ENCODE measurements at places on chromosomes 4 and X.

- H3K4me3 ChIP-seq, result peak within 1 kb of the TSS; percentile 90
- peaks cover 7% of the 10 kb centered on the region for H3K27me3 ChIP-seq
- H3K4me1 ChIP-seq, result peaks cover 45% of the 10 kb centered on the region
- peak within 1 kb of the TSS; percentile 95 for H3K27ac ChIP-seq
These were observed at the start of gene BMP2K for GRCh38 chr4:78776079-78776728. Gene BMP2K, plus strand, starts transcription at chr4:78776350. Its CDS starts 194 bp downstream, at chr4:78776544.

DNA sequence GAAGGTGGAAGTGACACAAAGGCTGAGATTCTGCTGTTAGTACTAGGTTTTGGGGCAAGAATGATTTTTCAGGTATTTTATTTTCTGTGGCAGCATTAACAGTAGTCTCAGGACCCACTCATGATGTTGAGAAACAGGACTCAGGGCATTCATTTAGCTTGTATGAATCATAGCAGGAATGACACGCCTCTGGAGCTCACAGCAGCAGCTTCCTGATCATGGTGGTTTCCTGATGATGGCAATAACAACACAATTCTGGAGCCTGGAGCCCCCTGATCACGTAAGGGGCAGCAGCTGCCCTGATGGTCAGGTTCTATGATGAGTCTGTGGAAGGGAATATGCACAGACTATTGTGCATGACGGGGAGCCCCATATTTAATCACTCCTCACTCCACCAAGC, 47.0 kb downstream of the TASL start:
- no peaks in the 10 kb centered on the region for H3K27me3 ChIP-seq
- H3K4me1 ChIP-seq, result no peaks in the 10 kb centered on the region
- H3K27ac ChIP-seq, result no peak overlapping the region
- H3K36me3 ChIP-seq, result no peaks in the 10 kb centered on the region
- H3K4me3 ChIP-seq, result no peak overlapping the region

DNA sequence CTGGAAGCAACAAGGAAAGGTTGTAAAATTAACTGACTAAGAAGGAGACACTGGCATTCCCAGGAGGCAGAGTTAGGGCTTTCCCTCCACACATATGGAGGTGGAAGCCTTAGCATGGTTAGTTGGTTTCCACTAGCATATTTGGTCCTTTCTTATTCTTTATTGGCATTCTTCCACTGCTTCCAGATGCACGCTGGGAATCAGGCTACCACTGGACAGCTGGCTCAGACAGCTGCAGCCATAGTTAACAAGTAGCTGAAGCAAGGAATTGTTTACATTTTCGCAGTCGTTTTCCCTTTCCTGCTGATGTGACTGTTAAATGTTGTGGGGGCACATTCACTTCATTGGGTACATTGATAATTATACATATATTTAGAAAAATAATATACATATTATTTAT, 169.2 kb downstream of the GRIA2 start:
- DNase-seq, result no peak
- peaks cover 6% of the 10 kb centered on the region for H3K4me1 ChIP-seq
- no peak overlapping the region for H3K4me3 ChIP-seq
- H3K36me3 ChIP-seq, result no peaks in the 10 kb centered on the region
- no peak overlapping the region for H3K27ac ChIP-seq
- H3K27me3 ChIP-seq, result no peaks in the 10 kb centered on the region

DNA sequence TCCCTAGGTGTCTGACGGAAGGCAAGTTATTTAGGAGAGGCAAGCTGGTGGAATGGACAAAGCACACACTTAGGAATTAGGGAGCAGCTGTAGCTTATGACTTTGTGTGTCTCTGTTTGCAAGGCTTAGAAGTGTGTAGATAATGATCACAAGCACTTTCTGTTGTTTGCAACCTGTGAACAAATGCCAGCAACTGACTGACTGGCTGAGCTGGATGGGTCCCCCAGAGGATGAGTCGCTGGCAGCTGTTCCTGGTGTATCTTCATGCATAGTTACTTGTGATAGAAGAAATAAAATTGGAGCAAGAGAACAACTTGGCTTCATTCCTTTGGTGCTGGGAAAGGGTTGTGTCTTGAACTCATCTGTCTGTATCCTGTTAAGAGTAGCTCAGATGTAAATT, 64.2 kb upstream of the BEND4 start:
- no peak overlapping the region for H3K4me3 ChIP-seq
- H3K4me1 ChIP-seq, result no peaks in the 10 kb centered on the region
- DNase-seq, result no peak
- H3K36me3 ChIP-seq, result no peaks in the 10 kb centered on the region
- H3K27me3 ChIP-seq, result no peaks in the 10 kb centered on the region

Data from GM23338 (cell line).